Immature natural killer cell (primary cell): ENCODE measurements at places on chromosomes 4 and X. TPM values are rescaled to one million over a fixed set of nuclear protein-coding genes. Genes with fewer than 3 reads are reported as not detected.

GRCh38 chr4:79207281-79207680, 118.6 kb downstream of the NAA11 start:
- no peak for DNase-seq

DNA sequence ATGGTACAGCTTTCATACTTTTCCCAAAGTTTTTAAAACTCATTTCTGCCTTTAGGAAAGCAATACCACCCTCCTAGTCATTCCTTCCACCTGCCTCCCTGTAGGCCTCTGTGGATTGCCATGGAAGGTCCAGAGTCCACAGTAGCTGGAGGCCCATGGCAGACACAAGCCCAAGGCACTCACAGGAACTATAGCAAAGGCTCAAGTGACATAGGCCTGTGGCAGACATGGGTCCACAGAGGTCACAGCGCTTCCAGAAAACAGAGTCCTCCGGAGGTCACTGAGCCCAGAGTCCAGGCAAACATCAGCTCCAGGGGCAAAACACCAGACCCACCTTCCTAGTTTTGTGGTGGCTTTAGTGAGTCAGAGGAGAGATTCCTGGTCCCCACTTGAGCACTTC, 147.6 kb upstream of the ATP6AP2 start:
- DNase-seq: no peak

DNA sequence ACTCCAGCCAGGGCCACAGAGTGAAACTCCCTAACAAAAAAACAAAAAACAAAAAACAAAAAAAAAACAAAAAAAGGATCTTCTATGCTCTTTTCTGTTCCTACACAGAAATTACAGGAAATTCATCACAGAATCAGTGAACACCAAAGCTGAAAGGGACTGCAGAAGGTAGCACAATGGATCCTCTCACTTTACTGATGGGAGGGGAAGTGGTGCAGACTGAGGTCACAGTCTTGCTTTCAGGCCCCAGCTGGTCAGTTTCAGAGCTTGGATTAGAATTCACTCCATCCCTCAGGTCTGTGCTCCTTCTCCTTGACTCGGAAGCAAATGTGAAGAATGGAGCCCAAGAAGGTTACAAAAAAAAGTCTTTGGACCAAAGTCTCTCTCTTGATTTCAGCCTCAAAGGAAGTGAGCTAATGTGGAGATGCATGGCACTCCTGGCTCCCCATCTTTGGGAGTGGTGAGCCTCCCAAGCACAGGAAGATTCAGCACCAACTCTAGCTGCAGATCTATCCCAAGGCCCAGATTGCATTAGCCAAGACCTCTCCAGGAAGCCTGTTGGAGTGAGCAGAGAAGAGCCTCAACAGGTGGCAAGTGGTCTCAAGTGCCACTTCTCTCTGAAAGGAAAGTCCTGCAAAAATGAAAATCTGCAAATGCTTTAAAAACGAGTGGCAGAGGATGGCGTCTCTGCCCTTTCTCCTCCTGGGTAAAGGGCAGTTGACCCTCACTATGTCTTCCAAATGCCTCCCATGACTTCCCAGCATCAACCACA, 176.0 kb downstream of the MAML3 start:
- no peak for DNase-seq

GRCh38 chr4:128061566-128062536, 739 bp downstream of the LARP1B start:
- DNase-seq: peak; percentile 55

- DNase-seq: no peak
These were observed 32.9 kb downstream of the EREG start for GRCh38 chr4:74397748-74398426.

PAGE5 gene
- polyA plus RNA-seq: not detected

DDX53 gene
- polyA plus RNA-seq: not detected

TMEM35A gene
- not detected for polyA plus RNA-seq

DNA sequence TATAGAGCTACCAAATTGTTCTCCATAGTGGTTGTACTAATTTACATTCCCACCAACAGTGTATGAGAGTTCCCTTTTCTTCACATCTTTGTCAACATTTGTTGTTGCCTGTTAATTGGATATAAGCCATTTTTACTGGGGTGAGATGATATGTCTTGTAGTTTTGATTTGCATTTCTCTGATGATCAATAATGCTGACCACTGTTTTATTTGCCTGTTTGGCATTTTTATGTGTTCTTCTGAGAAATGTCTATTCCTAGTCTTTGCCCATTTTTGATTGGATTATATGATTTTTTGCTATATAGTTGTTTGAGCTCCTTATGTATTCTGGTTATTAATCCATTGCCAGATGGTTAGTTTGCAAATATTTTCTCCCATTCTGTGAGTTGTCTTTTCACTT, 44.3 kb downstream of the ACTRT1 start:
- DNase-seq: no peak

NKX1-1 gene
- polyA plus RNA-seq: not detected

USP26 gene
- polyA plus RNA-seq: not detected

GRCh38 chr4:101347267-101347556, at the start of gene PPP3CA:
PPP3CA (minus strand) TSS chr4:101347526.
- DNase-seq: no peak

DNA sequence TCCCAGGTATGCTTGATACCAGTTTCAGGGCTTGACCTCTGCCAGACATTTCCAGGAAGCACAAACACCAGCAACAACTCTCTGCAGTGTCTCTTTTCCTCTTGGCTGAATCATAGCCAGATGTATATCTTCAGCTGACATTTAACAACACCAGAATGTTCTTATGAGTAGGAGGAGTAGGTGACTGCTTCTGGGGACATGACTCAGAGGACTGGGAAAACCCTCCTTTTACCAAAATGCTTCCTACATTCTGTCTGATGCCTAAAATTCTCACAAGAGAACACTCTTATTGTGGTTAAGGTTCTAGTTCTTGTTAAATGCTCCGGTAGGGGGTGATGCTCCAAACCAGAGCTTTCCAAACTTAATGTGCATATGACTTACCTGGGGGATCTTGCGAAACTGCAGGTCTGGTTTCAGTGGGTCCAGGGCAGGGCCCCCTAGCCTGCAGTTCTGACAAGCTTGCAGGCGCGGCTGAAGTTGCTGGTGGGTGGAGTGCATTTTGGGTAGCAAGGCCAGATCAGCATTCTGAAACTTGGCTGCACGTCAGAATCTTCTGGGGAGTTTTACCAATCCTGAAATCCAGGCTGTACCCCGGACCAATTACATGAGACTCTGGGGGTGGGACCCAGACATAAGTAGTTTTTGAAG, 329.3 kb upstream of the RPS6KA3 start:
- no peak for DNase-seq

DNA sequence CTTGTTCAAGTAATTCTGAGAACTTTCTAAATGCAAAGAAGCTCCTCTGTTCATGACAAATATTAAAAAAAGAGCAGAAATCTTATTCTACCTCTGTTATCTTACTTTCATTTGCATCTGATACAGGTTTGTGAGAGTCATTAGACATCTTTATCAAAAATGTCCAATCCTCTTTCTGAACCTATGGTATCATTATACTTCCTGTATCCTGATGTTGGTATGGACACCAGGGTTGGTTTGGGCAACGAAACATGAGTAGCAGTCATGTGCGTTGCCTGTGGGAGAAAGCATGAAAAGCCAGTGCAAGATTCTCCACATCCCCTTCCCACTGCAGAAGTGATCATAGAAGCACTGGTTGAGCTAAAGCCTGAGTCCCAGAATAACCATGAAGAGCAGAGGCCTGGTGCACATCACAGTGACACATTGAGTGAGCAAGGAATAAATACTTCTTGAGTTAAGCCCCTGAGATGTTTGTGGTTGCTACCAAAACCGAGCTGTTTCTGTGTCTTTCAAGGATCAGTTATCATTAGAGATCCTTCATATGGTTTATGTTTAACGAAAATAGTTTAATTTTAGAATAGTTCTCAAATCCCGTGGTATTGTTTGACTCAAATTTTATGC, 197.2 kb downstream of the BANK1 start:
- no peak for DNase-seq
